ENCODE measurements at places on chromosomes 7 and 10.

- DNase-seq, result no peak
These were observed 35.3 kb upstream of the EGR2 start for GRCh38 chr10:62851442-62851841.

- no peak for DNase-seq
These were observed 206.3 kb upstream of the PRSS1 start for GRCh38 chr7:142542942-142543341.

- no peak for DNase-seq
These were observed 77.9 kb downstream of the ARHGAP21 start for GRCh38 chr10:24645784-24646183.

- DNase-seq, result no peak
These were observed 3.4 kb downstream of the STAM start for GRCh38 chr10:17647326-17647725.

- no peak for DNase-seq
These were observed 41.0 kb upstream of the AMPH start for GRCh38 chr7:38671911-38672905.

- DNase-seq, result no peak
These were observed 35.0 kb downstream of the SUFU start for GRCh38 chr10:102538811-102539210.

DNA sequence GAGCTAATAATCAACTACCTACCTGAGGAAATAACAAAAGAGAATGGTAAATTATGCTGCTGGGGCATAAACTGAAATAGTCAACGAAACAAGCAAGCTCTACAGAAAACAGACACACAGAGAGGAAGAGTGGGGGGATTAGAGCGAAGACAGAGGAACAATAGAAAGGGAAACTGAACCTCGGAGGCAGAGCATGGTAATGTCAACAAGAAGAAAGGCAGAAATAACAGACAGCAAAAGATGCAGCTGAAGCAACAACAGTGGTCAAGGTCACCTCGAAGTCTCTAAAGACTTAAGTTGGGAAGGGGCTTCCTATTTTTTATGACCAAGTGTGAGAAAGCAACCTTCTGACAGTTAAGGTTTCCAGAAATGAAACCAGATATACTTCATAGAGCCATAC, 177.0 kb downstream of the ZNF438 start:
- no peak for DNase-seq

DNA sequence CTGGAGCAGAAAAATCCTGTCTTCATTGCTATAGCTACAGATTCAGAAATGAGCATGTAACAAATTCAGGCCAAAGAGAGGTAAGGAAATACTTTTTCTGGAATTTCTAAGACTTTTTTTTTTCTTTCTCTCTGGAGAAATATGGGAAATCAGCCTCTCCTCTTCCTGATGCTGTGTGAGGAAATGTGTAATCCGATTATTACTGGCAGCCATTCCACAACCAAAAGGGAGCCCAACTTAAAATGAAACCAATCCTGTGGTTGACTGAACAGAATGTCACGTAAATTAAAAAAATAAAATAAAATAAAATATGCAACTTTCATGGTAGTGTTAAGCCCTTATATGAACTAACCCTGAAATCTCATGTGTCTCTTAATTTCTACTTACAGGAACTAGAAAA, 10.7 kb upstream of the POT1 start:
- no peak for DNase-seq

- DNase-seq, result no peak
These were observed 170.1 kb downstream of the TMEM26 start for GRCh38 chr10:61283066-61283465.

DNA sequence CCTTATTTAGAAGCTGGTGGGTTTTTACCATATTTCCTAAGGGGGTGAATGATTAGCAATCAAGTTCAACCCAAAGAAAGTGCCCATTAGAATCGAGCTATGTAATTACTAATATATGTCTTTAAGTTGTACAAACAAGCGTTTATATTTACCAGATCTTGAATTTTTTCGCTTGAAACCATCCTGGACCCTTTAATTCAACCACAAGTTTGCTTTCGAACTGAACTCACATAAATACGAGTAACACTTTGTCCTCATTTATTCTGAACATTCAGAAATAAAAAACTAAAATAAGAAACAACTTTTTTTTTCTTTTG, 1.5 kb downstream of the SRI start:
- no peak for DNase-seq

- no peak for DNase-seq
These were observed 22.5 kb downstream of the CFAP43 start for GRCh38 chr10:104209575-104210198.

GRCh38 chr10:77428691-77429395, 208.8 kb downstream of the KCNMA1 start:
- no peak for DNase-seq

GRCh38 chr7:44987996-44988395, 9.2 kb upstream of the MYO1G start:
- no peak for DNase-seq

DNA sequence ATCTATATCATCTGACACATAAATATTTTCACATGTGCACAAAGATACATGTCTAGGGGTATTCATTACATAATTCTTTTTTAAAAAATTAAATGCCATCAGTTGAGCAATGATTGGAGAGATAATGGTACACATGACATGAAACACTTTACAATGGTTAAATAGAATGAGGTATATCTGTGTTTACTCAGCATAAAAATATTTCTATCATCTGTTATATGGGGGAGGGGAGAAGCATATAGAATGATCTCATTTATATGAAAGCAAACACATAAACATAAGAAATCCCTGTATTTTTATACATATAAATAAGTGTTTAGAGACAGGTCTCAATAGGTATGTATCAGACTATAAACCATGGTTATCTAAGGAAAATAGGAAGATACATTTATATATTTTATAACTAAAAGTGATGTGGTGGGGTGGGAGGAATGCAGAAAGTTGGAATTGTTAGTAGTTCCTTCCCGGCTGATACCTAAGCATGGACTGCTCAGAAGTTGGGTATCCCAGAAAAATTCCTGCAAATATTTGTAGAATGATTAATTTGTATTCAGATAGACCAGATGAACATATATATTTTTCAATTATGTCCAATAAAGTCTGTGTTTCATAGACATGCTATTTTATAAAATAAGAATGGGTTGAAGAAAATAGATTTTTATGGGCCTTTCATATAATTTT, 75.1 kb downstream of the SHOC2 start:
- no peak for DNase-seq

GRCh38 chr10:60428387-60428737, 38.7 kb upstream of the ANK3 start:
- no peak for DNase-seq

DNA sequence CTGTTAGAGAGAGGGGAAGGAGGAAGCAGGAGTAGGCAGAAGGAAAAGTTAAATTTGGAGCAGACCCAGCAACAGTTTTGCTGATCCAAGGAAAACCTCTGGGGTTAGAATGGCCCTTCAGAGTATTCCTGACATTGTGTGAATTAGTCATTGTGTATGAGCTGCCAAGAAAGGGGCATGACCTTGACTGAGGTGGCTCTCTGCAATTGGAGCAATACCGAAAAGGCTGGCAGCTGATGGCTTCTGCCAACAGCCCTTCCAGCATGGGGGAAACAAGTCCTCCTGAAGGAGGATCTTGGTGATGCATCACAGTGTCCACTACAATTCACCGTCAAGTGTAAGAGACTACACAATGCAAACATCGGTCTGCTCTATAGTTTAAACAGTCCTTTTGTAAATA, 20.6 kb upstream of the WASL start:
- no peak for DNase-seq

GRCh38 chr7:45404622-45405021, 169.5 kb upstream of the ADCY1 start:
- DNase-seq, result no peak

GRCh38 chr10:63434866-63435854, 30.6 kb downstream of the JMJD1C start:
- DNase-seq, result no peak

DNA sequence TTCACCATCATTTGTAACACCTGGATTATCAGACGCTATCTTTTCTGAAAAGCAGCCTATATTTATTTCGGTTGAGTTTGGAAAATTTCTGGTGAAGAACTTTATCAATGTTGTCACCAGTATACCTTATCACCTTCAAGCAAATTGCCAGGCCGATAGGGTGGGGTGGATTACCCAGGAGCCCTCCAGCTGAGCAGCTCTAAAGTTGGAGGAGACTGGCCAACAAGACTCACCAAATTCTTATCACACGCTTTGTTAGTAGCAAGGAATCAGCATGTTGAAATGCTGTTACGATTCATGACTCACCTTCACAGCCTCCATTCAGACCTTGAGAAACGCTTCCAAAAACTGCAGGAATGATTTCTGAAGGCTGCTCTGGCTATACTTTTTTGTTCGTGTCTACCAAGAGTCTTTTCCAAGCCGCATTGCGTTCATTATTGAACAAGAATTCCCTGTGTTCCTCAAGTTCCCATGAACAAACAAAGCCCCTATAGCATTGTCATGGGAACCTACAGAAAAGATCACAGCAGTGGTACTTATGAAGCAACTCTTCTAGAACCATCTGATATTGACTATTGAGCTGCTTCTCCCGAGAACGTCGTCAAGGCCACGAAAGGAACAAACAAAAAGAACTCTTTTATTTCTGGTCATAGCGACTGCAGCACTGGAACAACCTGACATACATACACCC, 291.4 kb downstream of the SFMBT2 start:
- no peak for DNase-seq

DNA sequence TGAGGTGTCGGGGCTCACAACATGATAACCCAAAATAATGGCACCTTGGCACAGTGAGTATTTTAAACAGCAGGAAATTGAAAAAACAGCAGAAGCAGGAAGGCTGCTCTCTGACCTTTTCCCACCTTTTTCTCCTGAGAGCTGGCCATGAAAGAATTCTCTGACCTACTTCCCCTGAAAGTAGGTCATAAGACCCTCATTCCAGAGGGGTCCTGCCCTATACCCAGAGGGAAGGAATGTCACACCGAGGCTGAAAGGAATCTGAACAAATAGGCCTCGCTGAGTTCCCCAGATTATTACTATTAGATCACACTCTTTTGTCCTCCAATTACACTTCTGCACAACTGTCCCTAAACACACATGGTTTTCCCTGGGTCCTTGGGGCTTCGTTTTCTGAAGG, 18.8 kb downstream of the CPVL start:
- no peak for DNase-seq

DNA sequence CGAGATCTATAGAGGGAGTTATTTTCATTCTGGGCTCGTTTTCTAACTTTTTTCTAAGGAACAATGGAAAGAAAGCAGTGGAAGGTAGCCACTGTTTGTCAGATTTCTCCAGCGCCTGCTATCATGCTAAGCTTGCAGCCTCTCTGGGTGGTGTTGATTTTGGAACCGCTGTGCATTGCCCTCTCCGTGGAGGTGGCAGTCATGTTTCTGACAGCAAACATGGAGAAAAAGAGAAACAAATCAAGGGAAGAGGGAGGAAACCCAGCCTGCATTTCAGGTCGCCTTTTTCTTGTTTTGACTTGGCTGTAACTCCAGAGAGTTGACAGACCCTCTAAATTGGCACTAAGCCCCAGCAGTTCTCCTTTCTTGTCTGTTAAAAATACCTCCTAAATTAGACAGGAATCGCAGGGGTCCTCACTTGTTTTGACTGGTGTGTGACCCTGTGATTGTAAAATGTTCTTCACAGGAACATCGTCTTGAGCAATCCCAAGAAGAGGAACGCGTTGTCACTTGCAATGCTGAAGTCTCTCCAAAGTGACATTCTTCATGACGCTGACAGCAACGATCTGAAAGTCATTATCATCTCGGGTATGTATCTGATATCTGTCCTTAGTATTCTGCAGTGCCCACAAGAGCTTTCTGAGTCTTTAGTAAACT, 4.8 kb downstream of the ECHDC3 start:
- DNase-seq, result no peak

- no peak for DNase-seq
These were observed 609.1 kb upstream of the IGFBP3 start for GRCh38 chr7:46530081-46530750.

GRCh38 chr10:126185676-126186447, 202.4 kb downstream of the ADAM12 start:
- no peak for DNase-seq

GRCh38 chr7:21191321-21192073, 236.4 kb upstream of the SP4 start:
- no peak for DNase-seq

DNA sequence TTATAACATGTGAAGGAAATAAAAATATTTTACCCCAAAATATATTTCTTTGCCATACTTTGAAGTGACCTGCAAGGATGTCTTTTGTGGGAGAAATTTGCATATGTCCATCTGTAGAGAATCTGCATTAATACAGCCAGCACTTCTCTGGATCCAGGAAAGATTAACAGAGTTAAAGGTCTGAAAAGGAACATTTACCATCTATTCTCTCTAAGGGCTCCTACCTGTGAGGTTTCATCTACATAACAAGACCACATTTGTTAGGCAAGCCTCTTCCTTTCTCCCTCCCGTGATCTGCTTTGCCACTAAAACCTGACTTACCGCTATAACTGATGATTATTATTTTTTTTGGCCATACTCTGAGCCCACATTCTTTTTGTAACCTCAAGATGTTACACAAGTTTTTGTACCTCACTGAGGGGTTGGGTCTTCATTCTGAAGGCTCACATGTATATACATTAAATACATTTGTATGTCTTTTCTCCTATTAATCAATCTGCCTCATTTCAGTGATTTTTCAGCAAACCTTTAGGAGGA, 129.4 kb downstream of the AKR1D1 start:
- no peak for DNase-seq

- DNase-seq, result no peak
These were observed 692.7 kb downstream of the MAGI2 start for GRCh38 chr7:78760620-78761355.

DNA sequence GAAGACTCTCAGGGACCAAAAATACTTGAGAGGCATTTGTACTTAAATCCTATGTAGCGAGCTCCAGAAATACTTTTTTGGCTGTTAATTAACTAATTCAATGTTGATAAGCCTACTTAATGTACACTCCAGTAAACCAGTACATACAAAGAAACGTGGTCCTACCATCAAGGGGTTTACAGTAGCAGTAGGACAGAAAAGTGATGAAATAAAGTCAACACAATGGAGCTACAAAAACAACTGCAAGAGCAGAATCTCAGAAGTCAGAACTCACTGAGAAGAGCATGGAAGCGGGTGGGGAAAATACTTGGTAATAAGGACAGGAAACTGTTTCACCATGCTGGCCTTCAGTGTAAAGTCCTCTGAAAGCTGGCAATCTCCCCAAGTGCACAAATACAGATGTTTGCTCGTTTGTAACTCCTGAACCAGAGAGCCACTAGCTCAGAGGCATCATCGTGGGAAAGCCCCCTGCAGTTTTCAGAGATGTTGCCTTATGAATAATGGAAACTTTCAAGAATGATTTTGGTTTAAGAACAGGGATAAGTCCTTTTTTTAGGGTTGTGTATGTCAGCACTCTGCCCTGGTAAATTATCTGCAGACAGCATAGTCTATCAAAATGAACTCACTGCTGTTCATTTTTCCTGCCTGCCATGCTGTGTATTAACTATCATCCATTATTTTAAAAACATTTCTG, 233.2 kb downstream of the SORCS1 start:
- DNase-seq, result no peak

- no peak for DNase-seq
These were observed 631 bp downstream of the POR start for GRCh38 chr7:75915416-75916156.
